Psoas muscle (tissue), 8 donors: ENCODE measurements at places on chromosomes 12 and 14. TPM values are rescaled to one million over a fixed set of nuclear protein-coding genes. Genes with fewer than 3 reads are reported as not detected.

DNA sequence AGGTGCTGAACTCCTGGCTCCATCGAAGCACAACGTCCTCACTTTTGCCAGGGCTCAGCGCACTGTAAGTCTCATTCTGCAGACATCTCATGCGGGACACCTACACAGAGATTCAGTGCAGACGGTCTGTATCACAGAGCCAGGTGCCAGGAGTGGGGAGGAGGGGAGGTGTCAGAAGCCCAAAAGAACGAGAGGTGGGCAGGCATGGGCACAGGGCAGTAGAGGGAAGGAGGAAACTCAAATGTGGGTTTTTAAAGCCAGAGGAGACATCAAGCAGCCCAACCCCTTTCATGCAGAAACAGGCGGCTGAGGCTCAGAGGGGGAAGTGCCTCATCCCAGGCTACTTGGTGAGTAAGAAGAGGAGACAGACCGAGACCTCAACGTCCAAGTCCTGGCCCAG lies 2.5 kb upstream of the LPAR5 start:
- DNase-seq: peak; percentile 51

DNA sequence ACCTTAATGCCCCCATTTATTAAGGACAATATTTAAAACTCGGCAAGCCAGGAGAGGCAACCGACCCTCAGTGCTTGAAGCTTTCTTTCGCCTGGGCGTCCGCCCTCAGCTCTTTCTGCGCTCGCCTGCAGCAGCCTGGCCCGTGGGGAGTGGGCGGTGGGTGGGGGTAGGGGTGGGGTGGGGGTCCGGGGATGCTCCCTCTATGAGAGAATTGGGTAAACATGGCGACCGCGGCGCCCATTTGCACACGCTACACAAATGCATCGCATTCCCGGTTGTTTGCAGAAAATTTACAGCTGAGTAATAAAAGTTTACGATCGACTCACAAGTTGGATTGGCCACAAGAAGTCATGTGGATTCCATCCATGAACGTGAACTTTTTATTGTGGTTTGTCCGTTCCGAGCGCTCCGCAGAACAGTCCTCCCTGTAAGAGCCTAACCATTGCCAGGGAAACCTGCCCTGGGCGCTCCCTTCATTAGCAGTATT lies 7.7 kb downstream of the HOXC8 start:
- peak; percentile 51 for DNase-seq

GRCh38 chr14:64324895-64325294 lies 30.7 kb upstream of the ESR2 start:
- DNase-seq: no peak

DNA sequence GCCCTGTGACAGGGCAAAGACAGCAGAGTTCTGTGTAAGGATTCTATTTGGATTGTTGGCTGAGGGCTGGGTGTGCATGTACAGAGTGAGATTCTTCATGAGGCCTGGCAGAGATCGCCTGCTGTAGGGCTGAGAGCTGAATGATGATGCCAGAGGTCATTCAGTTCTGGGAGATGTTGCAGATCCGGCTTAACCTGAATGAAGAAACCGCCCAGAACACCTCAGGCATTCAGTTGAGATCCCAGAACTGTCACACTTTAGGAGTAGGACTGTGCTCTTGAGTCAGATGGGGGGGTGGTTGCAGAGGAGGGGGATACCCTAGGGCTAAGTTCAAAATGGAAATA lies 5.8 kb upstream of the EVL start:
- DNase-seq: no peak

GRCh38 chr12:69540987-69541386 lies 44.3 kb upstream of the CCT2 start:
- DNase-seq: no peak

DNA sequence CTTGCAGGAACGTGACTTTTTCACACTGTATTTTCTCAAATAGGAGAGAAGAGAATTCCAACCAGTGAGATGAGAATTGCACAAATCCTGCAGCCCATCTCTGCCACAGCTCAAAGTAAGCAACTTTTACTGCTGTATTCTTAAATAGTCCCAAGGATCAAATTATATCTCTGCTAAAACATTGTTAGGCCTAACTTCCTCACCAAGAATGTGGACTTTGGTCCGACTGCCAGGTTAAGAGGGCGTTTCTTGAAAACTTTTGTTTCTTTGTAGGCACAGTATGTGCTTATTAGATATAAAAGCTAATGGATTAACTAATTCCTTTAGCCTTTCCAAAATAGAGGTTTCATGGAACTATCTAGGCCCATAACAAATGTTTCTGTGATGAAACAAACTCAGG lies 61.4 kb upstream of the IFNG-AS1 start:
- no peak for DNase-seq

GRCh38 chr12:77916276-77916675 lies 85.6 kb downstream of the NAV3 start:
- no peak for DNase-seq

DNA sequence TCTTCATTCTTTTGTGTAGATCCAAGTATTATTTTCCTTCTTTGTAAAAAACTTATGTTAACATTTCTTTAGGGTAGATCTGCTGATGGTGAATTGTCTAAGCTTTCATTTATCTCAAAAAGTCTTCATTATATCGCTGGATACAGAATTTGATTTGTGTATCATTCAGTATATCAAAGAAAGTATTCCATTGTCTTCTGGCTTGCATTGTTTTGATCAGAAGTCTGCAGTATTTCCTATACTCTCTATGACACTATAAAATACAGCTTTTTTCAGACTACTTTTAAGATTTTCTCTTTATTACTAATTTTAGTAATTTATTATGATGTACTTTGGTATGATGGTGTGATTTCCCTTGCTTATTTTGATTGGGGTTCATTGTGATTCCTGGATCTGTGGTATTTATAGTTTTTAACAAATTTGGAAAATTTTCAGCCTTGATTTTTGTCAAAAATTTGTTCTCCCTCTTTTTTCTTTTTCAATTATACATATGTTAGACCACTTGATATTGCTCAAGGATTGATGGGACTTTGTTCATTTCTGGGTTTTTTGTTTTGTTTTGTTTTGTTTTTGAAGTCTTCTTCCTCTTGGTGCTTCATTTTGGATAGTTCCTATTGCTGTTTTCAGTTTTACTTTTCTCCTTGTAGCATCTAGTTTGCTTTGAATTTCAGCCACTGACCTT lies 176.5 kb downstream of the ZFP36L1 start:
- DNase-seq: no peak

DNA sequence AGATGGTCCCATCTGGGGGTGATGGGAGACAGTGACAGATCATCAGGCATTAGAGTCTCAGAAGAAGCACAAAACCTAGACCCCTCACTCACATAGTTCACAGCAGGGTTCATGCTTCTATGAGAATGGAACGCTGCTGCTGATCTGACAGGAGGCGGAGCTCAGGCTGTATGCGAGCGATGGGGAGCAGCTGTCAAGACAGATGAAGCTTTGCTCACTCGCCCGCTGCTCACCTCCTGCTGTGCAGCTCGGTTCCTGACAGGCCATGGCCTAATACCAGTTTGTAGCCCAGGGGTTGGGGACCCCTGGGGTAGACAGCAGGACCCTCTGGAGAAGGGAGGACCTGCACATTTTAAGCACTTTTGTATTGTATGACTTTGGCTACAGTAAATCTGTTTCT lies 111.2 kb downstream of the LGMN start:
- DNase-seq: no peak

- DNase-seq: no peak
These were observed 28.3 kb downstream of the VSX2 start for GRCh38 chr14:74267588-74267987.

DNA sequence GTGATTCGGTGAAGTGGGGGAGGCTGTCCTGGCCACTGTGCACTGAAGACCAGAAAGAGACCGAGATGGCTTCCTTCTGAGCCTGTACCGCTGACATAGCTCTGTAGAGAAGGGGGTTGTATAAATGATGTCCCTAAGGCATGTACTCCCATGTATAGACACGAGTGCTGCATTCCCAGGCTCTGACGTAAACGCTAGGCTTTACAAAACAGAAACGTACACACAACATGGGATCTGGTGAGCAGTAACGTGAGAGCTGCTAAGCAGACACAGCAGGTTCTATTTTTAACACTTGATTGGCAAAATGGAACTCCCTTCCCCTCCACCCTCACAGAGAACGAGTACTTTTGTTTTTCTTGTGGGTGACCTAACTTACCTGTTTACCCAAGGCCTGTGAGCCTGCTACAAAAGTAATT lies 35.9 kb downstream of the ACADS start:
- DNase-seq: no peak

DNA sequence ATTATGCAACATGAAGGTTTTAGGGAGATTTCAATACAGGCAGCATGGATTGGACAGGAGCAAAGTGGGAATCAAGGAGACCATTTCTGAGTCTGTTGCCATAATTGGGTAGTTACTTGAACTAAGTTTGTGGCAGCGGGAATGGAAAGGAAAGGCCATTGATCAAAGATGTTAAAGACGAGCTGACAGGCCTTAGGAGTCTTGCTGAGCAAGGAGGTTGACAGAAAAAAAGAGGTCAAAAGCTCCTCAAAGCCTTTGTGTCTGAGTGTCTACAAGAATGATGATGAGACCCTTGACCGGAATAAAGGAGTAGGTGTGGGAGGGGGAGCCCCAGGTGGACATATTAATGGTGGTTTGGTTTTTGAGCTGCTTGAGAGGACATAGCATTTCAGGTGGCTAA lies 9.4 kb downstream of the PLEKHA5 start:
- no peak for DNase-seq

DNA sequence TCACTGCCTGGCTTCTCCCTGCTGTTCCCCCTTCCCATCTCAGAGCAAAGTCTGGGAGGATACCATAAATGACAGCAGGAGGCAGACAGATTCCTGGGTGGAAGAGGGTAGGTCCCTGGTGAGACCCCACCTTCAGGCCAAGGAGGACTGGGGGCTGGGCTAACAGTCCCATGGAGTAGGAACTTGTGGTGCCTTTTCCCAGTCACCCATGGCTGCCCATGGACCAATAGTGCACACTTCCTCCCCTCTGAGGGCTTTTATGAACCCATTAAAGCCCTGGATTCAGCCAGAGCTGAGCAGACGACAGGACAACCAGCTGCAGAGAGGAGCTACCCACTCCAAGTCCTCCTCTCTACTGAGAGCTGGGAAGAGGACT lies 36.6 kb upstream of the OR5AU1 start:
- no peak for DNase-seq

GRCh38 chr14:81436296-81437138 lies 36.4 kb upstream of the STON2 start:
- peak; percentile 85 for DNase-seq

DNA sequence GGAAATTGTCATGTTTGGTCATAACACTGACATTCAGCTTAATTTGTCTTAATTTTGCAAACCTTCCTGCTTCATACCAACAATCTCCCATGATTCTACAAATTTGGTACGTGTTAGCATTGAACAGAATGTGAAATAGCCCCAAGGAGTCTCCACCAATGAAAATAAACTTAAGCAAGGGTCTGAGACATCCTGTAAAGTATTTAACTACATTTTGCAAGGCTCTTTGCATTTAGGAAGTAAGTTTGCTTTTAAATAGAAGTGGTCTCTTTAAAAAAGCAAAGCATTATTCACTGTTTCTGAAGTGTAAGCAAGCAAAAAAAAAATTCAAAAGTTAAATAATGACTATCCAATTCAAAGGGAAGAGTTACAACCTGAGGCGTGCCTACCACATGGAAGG lies 79.9 kb downstream of the WASHC3 start:
- DNase-seq: no peak

DNA sequence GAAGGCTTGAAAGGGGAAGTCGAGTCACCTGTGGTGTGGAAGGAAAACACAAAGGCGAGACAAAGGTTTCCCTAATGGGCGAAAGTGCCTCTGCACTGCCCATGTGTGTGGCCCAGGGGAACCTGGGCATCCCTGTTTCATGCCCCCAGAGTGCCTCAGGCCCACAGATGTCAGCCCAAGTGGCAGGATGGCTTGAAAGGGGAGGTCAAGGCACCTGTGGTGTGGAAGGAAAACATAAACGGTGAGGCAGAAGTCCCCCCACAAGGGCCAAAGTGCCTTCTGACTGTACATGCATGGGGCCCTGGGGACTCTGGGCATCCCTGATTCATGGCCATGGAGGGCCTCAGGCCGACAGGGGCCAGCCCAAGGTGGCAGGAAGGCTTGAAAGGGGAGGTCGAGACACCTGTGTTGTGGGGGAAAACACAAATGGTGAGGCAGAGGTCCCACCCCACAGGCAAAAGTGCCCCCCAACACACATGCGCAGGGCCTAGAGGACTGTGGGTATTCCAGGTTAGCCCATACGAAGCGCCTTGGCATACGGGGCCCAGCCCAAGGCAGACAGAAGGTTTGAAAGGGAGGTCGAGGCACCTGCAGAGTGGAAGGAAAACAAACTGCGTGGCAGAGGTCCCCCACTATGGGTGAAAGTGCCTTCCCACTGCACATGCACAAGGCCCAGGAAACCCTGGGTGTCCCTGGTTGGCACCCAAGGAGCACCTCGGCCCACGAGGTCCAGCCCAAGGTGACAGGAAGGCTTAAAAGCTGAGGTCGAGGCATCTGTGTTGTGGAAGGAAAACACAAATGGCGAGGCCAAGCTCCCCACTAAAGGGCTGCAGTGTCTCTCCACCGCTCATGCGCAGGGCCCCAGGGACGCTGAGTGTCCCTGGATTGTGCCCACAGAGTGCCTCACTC lies 382.3 kb downstream of the ALG10 start:
- DNase-seq: peak; percentile 4

- peak; percentile 75 for DNase-seq
These were observed 43.0 kb upstream of the TSPAN9 start for GRCh38 chr12:3034067-3034750.

DNA sequence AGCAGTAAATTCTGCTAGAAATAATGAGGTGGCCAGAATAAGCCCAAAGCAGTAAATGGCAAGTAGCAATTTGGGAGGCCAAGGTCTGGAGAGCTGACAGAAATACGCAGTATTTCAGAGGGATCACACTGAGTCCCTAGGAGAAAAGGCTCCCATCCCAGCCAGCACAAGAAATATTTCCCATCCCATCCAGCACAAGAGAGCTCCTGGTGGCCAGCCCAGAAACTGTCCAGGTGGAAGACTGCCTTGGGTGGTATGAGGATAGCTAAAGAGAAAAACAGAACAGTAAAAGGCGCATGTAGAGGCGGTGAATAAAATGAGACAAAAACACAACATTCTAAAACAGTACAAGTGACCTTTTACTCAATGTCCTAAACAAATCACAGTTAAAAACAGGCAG lies 120.7 kb downstream of the HECTD4 start:
- DNase-seq: no peak

GRCh38 chr14:68174446-68174845 lies 354.9 kb downstream of the RAD51B start:
- DNase-seq: no peak

- DNase-seq: no peak
These were observed 76.1 kb downstream of the METTL25 start for GRCh38 chr12:82434392-82434911.

RIMBP2 gene
- polyA plus RNA-seq: 0.09 TPM

SLC2A14 gene
- polyA plus RNA-seq: 0.06 TPM

TPPP2 gene
- polyA plus RNA-seq: 1.3 TPM

KDM5A gene
- 5.2 TPM for polyA plus RNA-seq

FLVCR2 gene
- polyA plus RNA-seq: 4.2 TPM

FOXN4 gene
- polyA plus RNA-seq: not detected
